ENCODE measurements at places on chromosomes 7 and 10.

- no peak for ATAC-seq
Measured at GRCh38 chr10:102279104-102279503, 33.8 kb downstream of the GBF1 start.

GRCh38 chr7:100363098-100363497 is 5.2 kb downstream of the PILRB start:
- no peak for ATAC-seq

GRCh38 chr10:119518176-119518575 is 24.3 kb downstream of the RGS10 start:
- no peak for ATAC-seq

DNA sequence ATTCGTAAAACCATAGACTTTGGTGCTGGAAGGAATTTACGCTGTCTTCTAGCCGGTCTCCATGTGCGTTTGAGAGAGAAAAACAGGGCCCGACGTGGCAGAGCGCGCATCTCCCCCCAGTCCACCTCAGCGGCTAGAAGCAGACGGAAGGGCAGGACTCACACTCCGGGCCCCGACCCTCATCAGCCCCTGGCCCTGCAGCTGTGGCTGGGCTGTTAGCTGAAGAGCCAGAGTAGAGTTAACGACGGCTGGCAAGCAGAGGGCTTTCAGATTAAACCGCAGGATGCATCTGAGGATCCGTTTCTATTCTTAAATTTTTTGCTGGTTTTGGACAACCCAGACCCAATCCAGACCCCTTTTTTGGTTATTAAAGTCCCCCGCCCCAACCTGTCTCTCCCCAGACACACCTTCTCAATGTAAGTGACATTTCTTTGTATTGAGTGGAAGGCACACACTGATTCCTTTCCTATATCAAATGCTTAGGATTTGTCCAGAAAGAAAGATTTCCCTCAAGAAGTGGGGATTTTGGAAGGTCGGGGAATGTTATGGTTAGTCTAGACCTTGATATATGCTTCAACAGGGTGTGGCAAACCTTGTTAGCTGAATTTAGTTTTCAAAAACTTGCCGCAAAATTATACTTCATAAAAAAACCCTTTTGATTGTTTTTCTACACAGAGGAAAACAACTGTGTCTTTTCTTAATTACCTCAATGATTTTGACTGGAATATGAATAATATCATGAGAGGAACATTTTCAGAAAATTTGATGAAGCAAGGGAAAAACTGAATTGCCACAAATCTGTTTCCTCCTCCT is 1.7 kb upstream of the TBX20 start:
- no peak for ATAC-seq

GRCh38 chr7:156823435-156823834 is 69.5 kb downstream of the LMBR1 start:
- ATAC-seq: no peak

Data from activated CD4-positive, CD25-positive, alpha-beta regulatory T cell treated with anti-CD3 and anti-CD28 coated beads, Interleukin-2, amount 50 U/mL, for 24 hours (primary cell).